ENCODE measurements at places on chromosomes 1 and 21.

DNA sequence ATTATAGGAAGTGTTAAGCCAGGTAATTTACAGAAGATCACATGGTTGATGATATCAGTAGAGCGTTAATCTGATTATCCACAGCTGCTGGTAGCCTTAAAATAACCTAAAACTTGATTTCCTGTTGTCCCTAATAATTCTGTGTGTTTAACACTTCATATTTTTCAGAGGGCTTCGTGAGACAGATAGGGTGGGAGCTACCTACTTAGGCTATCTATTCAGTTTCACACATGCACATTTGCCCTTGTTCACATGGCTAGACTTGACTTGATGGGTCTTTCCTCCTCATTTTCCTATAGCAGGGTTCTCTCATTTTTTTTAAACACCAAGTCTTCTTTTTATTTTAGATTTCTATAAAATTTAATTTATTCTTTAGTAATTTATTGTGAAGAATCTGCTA, 11.0 kb downstream of the BACH1 start:
- DNase-seq, result no peak

DNA sequence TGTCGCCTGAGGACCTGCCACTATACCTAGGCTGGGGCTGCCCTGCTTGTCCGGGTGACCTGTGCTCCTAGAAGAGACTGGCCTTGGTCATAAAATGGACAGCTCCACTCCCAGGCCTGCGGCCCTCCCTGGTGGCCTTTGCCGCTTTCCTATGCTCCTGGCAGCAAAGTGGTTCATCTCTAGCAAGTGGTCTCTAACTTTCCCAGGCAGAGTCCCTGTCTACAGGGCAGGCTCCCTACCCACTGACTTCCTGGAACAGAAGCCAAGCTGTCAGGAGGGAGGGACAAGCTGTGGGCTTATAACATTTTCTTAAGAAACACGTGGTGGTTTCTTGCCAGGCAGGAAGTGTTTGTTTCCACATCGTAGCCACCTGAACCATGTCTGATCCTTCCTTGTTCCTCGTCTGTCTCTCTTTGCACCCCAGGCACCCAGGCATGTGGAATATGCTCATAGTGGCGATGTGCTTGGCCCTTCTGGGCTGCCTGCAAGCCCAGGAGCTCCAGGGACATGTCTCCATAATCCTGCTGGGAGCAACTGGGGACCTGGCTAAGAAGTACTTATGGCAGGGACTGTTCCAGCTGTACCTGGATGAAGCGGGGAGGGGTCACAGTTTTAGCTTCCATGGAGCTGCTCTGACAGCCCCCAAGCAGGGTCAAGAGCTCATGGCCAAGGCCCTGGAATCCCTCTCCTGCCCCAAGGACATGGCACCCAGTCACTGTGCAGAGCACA, 10.1 kb downstream of the H6PD start:
- DNase-seq, result no peak

- no peak for DNase-seq
Measured at GRCh38 chr1:178870944-178871343, at the start of gene ANGPTL1. TSS of gene ANGPTL1 (minus strand) at chr1:178871077. CDS start at chr1:178865776, 5,301 bp downstream.

DNA sequence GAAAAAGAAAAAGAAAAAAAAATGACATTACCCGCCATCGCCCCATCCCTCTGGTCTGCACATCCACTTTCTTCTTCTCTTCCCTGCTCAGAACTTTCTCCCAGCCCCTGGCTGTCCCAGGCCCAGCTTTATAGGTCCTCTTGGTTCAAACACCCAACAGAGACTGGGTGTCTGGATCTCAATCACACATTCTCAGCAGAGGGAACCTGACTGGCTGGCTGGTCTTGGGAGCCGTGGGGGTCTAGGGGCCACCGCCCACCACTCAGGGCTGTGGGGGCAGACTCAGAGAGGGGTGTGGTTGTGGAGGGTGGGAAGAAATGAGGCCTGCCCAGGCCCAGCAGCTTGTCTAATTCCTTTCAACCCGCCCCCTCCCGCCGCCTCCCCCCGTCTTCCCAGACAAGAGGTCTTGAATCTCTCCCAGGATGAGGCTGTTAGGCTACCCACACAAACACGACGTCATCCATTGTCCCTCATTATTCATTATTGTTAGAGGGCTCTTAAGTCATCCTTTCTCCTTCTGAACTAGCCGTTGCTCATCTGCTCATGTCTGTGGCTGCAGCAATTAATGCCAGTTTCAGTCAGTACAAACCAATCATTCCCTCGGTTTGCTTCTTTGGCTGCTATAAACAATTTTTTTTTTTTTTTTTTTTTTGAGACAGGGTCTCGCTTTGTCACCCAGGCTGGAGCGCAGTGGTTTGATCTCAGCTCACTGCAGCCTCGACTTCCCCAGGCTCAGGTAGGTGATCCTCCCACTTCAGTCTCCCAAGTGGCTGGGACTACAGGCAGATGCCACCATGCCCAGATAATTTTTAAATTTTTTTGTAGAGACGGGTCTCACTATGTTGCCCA, 40.6 kb upstream of the CLIC4 start:
- DNase-seq, result no peak

- DNase-seq, result no peak
Measured at GRCh38 chr1:54940042-54940441, 40.4 kb upstream of the TMEM61 start.

DNA sequence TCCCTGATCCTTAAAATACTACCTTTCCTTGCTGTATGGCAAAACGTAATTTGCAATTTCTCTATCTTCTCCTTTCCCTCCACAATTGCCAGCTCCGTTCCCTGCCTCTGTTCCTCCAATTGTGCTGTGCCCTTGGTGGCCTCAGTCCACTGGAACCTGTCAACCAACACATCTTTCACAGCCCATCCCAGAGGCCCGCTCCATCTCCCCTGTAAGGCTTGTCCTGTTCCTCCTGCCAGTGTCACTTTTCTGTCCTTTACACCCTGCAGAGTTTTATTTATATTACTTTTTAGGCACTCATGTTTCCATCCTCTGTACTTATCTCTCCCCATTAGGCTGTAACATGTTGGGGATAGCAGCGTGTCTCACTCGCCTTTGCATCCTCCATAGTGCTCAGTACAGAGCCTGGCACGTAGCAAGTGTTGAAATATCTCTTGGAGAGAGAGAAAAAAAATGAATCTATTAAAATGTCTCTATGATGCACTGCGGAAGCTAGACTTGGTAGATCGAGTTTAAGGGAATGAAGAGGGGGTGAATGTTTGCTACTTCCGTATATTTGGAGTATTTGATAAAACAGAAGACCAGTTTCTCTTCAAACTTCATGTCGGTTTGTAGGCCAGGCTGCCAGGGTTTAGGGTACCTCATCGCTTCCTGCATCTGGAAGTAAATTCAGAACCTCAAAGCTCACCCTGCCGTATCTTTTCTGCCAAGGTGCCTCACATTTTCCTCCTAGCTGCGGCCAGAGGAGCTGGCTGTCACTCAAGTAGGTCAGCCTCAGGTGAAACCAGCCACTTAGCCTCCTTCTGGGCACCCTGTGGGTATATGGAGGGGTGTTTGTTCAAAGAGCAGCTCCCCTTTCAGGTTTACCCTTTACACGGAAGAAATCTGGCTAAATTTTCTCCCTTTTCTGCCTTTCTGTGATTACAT, 303.8 kb downstream of the TM2D1 start:
- DNase-seq, result no peak

DNA sequence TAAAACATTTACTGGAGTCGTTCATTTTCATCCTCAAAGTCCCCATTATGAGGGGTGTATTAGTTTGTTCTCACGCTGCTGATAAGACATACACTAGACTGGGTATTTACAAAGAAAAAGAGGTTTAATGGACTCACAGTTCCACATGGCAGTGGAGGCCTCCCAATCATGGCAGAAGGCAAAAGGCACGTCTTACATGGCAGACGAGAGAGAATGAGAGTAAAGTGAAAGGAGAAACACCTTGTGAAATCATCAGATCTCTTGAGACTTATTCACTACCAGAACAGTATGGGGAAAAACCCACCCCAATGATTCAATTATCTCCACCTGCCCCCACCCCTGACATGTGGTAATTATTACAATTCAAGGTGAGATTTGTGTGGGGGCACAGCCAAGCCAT, 830.4 kb upstream of the RGS18 start:
- no peak for DNase-seq
